A673 (cell line): ENCODE measurements at places on chromosomes 1 and 21. TPM values are rescaled to one million over a fixed set of nuclear protein-coding genes. Genes with fewer than 3 reads are reported as not detected.

Gene ATP13A2
- 50.9 and 55.6 TPM in 2 replicates for total RNA-seq

Gene SYPL2
- total RNA-seq, result 0.09 and 0.13 TPM in 2 replicates

Gene NTMT2
- not detected in 2 replicates for total RNA-seq

Gene CD34
- total RNA-seq, result not detected in 2 replicates

Gene CYP4A22
- total RNA-seq, result not detected in 2 replicates

Gene THEM4
- total RNA-seq, result 1.2 and 3.0 TPM in 2 replicates

Gene NEGR1
- 7.6 and 10.6 TPM in 2 replicates for total RNA-seq

Gene FCRL2
- total RNA-seq, result not detected in 2 replicates

Gene FMO4
- total RNA-seq, result 0.56 and 2.1 TPM in 2 replicates

Gene CDC42BPA
- 21.0 and 21.7 TPM in 2 replicates for total RNA-seq

Gene ZNF593OS
- total RNA-seq, result not detected in 2 replicates

Gene LCE1B
- not detected in 2 replicates for total RNA-seq

Gene KCNJ15
- not detected in 2 replicates for total RNA-seq

Gene MYOM3
- not detected in 2 replicates for total RNA-seq

Gene S100A6
- total RNA-seq, result 73.6 and 106 TPM in 2 replicates

Gene ANGPTL3
- not detected in 2 replicates for total RNA-seq

Gene GJA5
- total RNA-seq, result 0.28 TPM in 1 of 2 replicates, not detected in the other

Gene CAMK2N1
- 0.41 and 0.50 TPM in 2 replicates for total RNA-seq

Gene HSPB7
- not detected in 2 replicates for total RNA-seq

Gene CYP4A11
- total RNA-seq, result not detected in 2 replicates

Gene ZSCAN20
- 3.9 and 4.5 TPM in 2 replicates for total RNA-seq

Gene ADORA1
- total RNA-seq, result 0.74 and 1.2 TPM in 2 replicates

Gene MX1
- total RNA-seq, result 1.2 and 1.7 TPM in 2 replicates

Gene GPX7
- 25.2 and 30.8 TPM in 2 replicates for total RNA-seq

DNA sequence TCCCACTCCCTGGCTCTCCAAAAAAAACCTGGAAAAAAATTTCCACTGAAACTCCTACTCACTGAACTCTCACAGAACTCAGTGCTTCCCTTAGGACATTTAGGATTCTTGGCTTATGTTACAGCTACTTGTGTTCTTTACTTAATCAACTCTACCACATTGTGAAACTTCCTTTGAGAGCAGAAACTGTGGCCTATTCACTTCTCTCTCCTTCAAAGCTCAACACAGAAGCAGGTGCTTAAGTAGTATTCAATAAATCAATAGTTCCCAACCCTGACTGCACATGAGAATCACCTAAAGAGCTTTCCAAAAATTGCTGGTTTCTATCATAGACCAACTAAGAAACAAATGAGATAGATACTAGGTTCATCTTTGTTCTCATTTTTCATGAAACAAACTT lies 67.9 kb upstream of the DMRTA2 start:
- no peak for DNase-seq

- no peak for DNase-seq
Observed at GRCh38 chr1:187053876-187054275, 225.1 kb downstream of the PLA2G4A start.

- DNase-seq, result no peak
Observed at GRCh38 chr1:67655581-67655980, 29.4 kb upstream of the GADD45A start.

DNA sequence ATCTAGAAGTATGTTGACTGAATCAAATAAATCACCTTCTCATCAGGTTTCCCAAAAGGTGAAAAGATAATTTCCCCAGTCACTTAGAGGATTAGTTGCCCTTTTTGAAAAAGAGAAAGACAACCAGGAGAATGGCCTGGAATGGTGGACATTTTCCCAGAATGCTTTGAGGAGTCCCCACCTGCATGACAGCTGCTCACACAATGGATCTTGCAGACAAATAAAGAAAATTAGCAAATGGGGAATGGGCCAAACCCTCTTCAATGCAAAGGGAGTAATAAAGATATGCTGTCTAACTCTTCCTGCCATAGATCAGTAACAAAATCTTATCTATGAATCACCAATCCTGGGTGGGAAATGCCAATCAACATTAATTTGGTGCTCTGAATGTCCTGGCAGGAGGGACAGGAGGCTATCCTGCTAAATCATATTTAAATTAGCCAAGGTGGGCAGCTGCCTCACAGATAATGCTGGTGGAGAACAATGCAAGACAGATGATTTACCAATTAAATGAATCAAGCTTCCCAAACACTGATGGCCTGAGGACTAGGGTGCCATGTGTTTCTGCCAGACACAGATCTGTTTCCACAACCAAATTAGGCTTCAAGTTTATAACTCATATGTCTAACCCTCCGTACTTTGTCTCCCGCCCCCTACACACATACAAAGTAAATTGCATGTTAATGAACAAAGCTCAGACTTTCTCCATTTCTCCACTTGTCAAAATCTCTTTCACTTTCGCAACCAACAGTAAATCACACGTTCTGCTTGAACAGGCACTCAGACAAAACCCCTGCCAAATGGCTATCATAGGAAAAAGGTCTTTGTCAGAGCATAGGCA lies 488.0 kb upstream of the PLXNA2 start:
- DNase-seq, result peak; percentile 5

DNA sequence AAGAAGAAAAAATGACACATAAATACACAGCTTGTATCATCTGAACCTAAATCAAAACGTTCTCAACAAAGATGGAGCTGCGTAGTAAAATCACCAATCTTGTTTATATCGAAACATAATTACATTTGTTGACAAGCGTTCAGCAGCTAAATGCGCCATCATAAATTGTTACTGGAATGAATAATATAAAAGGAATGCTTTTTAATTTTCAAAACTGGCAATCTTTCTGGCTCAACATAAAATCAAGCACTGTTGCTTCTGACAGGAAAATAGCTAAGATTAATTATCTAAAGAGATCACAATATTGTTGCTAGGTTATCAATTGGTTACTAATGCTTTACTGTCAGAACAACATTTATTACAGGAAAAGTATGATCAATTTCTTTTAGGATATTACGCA lies 181.5 kb downstream of the GPATCH2 start:
- no peak for DNase-seq

DNA sequence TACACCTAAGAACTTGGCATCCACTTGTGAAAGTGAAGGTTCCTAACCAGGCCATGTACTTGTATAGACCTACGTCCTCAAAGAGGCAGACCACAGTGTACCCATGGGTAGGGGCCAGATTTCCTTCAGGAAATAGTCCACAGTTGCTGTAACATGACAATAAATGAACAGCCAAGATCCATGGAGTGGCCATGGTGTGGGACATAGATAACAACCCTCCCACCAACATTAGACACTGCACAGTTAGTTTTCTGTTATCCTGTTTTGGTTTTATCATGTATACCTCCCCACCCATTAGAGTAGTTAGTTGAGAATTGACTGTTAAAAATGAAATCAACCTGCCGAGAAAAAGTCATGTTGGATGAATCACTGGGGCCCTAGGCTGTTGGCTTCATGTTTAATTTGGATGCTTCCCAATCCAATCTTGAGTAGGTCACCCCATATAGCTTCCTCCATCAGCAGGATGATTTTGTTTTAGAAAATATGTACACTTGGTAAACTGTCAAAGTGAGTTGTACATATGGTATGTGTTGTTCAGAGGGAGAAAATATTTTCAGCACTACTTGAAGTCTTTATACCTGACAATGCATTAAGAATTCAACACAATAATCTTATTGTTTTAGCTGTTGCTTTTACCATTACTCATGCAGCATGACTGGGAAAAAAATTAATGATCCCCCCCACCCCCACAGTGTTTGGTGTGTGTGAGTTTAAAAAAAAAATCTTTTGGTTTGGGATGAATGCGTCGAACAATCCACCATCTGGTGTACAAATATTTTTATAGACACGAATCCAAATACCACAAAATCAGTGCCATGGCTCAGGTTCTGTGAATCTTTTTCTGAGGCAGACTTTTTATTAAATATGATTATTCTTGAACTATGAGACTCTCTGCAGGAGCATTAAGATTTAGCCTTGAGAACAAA lies 88.3 kb upstream of the ARHGAP29 start:
- peak; percentile 23 for DNase-seq

DNA sequence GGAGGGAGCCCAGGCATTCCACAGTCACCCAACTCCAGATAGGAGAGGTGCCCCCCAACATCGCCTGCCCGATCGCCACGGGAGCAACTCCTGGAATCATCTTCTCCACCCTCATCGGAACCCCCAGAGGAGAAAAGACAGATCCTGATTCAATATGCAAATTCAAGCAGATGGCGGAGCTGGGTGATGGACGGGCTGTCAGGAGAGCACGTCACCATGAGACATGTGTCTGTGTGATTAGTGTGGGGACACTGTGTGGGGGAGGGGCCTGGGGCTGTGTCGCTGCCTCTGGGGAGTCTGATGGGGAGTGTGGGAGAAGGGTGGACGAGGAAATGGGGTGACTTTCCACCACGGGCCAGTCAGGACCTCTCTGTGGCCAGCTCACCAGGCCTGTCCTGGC lies 90.2 kb upstream of the CSF3R start:
- DNase-seq, result no peak

DNA sequence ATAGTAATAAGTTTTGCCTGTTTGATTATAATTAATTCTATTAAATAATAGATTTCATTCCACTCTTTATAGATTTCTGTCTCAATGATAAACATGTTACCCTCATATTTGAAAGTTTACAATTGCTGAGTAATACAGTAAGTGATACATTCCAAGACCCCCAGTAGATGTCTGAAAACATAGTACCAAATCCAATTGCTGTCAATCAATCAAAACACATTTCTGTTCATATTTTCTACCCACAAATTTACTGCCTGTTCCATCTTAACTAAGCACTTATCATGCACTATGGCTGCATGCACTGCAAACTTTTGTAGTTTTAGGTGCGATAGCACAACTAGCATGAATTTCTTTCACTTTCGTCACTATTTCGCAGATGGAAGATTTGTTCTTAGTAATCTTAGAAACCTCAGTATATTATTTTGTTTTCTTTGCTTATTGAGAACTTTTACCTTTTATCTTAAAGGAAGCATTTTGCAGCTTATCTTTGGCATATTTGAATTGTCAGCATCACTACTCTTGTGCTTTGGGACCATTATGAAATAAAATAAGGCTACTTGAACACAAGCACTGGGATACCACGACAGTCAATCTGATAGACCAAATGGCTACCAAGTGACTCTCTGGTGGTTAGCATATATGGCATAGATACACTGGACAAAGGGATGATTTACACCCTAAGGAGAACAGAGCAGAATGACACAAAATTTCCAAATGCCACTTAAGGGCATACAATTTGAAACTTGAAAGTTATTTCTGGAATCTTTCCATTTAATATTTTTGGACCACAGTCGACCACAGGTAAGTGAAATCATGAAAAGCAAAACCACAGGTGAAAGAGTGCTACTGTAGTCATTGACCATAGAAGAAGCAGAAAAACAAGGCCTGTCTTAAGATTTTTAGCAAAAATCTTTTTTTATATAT lies 67.6 kb downstream of the RGS13 start:
- DNase-seq, result no peak

- DNase-seq, result no peak
Observed at GRCh38 chr1:231376101-231376500, 38.0 kb downstream of the SPRTN start.

DNA sequence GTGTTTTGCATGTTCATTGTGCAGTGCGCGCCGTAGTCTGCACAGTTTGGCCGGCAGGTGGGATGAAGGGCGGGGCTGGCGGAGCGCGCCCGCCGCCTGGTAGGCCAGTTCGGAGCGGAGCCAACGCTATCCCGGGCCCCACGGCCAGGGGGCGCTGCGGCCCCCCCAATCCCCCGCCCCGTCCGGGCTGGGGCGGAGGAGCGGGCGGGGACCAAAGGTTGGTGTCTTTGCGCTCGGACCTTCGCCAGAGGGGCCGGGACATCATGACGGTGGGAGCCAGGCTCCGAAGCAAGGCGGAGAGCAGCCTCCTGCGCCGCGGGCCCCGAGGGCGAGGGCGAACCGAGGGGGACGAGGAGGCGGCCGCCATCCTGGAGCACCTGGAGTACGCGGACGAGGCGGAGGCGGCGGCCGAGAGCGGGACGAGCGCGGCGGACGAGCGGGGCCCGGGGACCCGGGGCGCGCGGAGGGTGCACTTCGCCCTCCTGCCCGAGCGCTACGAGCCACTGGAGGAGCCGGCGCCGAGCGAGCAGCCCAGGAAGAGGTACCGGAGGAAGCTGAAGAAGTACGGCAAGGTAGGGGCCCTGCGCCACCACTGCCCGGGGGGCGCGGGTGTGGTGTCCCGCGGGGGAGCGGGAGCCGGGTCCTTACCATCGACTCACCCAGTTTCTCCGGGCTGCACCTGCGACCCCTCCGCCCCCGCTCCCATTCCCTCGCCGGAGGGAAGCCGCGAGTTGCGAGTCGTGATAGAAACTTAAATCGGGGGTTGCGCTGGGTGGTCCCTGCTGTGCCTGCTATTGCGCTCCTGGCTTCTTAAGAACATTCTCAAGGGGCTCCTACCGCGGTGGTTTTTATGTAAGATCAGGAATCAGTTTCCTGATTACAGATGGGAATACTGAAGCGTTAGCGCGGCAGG lies at the start of gene C1orf115:
Gene C1orf115, plus strand, starts transcription at position 224 of the 913 bp plus-strand sequence. Its CDS starts 40 bp downstream, at position 264.
- peak; percentile 62 for DNase-seq

DNA sequence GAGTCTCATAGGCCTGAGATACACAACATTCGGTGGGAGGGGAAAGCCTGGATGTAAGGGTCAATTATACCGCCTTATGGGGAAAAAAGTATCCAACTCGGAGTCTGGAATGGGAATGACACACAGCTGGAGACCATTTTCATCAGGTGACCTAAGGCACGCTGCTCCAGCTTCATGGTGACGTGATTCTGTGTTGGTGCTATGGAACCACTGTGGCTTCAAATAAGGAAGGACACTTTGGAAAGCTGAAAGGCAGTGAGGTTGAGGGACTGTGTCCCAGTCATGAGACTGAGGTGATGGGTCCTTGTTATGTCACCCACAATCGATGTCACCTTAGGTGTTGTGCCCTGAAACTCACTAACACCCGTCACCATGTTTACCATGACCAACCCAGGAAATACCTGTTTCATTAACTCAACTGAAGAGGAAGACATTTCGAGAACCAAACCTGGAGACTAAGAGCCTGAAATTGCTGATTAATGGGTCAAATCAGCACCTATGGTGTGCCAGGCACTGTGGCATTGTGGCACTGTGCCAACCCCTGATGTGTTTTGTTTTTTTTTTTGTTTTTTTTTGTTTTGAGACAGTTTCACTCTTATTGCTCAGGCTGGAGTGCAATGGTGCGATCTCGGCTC lies 54.5 kb downstream of the IRF2BP2 start:
- no peak for DNase-seq

GRCh38 chr1:6795203-6795602 lies 9.9 kb downstream of the CAMTA1 start:
- DNase-seq, result no peak

GRCh38 chr1:115166531-115167091 lies 77.3 kb upstream of the TSPAN2 start:
- peak; percentile 95 for DNase-seq

GRCh38 chr21:16427587-16428087 lies 697.9 kb downstream of the USP25 start:
- no peak for DNase-seq

GRCh38 chr1:50936321-50936720 lies 23.7 kb downstream of the FAF1 start:
- no peak for DNase-seq

DNA sequence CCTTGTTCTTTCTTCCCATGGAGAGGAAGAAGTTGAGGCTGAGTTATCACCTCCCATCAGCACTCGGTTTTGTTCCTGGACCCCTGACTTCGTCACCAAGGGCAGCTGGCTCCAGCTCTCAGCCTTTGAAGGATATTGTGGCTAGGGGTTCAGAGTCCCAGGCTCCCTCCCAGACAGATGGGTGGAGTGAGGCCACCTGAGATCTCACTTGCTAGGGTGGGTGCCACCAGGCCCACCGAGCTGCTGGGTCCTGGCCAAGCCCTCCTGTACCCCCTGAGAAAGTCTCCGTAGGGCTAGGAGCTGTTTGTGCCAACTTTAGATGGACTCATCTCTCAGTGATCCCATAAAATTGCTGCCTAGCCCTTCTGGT lies 6.9 kb downstream of the MX2 start:
- no peak for DNase-seq

- peak; percentile 42 for DNase-seq
Observed at GRCh38 chr1:47438165-47439016, 547 bp downstream of the FOXD2 start.
